ENCODE measurements at places on chromosomes 12 and 14. TPM values are rescaled to one million over a fixed set of nuclear protein-coding genes. Genes with fewer than 3 reads are reported as not detected.

P2RX4 gene
- total RNA-seq: 19.4 TPM

- H3K4me1 ChIP-seq: peaks cover 20% of the 10 kb centered on the region
- H3K36me3 ChIP-seq: no peaks in the 10 kb centered on the region
- no peak overlapping the region for H3K4me3 ChIP-seq
- no peaks in the 10 kb centered on the region for H3K27me3 ChIP-seq
Measured at GRCh38 chr12:26188127-26188526, 7.2 kb upstream of the SSPN start.

DNA sequence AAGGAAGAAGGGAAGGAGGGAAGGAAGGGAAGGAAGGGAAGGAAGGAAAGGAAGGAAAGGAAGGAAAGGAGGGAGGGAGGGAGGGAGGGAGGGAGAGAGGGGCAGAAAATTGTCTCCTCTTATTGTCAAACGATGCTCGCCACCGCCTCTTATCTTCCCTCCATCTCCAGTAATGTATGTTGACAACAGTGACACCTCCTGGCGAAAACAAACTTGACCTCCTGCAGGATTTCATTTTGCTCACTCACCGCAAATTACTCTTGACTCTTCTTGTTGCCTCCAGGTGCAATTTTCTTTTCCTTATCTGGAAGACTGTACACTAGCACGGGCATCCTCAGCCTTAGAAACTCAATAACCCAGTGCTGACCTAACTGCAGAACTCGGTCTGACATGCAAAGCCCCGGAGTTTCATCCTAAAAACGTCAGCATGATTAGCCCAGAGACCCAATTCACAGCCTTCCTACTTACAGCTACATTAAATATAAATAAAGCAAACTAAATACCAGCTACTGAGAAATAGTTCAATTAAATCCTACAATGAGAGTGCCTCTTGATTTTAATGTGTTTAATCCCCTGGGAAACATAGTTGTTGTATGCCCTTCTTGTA is 512.4 kb upstream of the TMPO start:
- no peaks in the 10 kb centered on the region for H3K27me3 ChIP-seq
- DNase-seq: peak; percentile 77
- no peaks in the 10 kb centered on the region for H3K4me1 ChIP-seq
- no peak overlapping the region for H3K4me3 ChIP-seq

GRCh38 chr14:32977913-32978312 is 39.2 kb downstream of the NPAS3 start:
- H3K4me1 ChIP-seq: no peaks in the 10 kb centered on the region
- no peaks in the 10 kb centered on the region for H3K36me3 ChIP-seq
- H3K27me3 ChIP-seq: 0 out of 2 replicates have a peak, but pooled peaks cover 5% of the 10 kb centered on the region
- DNase-seq: no peak
- no peak overlapping the region for H3K4me3 ChIP-seq

DNA sequence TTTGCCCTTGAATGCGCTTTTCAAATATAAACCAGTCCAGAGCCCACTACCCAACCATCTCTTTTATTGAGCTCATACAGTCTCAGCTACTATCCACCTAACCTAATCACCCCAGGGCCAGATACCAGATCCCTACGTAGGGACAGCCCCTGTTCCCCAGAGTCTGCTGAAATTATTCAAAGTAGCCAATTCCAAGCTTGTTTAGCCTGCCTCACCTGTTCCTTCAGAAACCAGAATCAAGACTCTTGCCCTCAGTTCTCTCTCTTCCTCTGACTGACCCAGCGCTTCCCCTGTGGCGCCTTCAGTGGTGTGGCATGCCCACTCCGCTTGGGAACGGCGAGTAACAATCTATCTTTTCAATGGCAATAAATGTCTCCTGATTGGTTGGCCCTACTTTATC is 18.8 kb downstream of the BMAL2 start:
- peaks cover 23% of the 10 kb centered on the region for H3K4me1 ChIP-seq
- H3K4me3 ChIP-seq: no peak overlapping the region
- no peaks in the 10 kb centered on the region for H3K27me3 ChIP-seq
- no peak for DNase-seq
- peaks cover 29% of the 10 kb centered on the region for H3K36me3 ChIP-seq

Data from PC-3 (cell line).